ENCODE measurements at places on chromosomes 4 and X. TPM values are rescaled to one million over a fixed set of nuclear protein-coding genes. Genes with fewer than 3 reads are reported as not detected.

FRG2 gene
- not detected for total RNA-seq

PWWP3B gene
- total RNA-seq = 3.1 TPM

- DNase-seq = peak; percentile 24
Measured at GRCh38 chrX:115650449-115650848, 89.5 kb downstream of the PLS3 start.

- no peak for DNase-seq
Measured at GRCh38 chrX:45238489-45238888, 37.8 kb upstream of the DIPK2B start.

DNA sequence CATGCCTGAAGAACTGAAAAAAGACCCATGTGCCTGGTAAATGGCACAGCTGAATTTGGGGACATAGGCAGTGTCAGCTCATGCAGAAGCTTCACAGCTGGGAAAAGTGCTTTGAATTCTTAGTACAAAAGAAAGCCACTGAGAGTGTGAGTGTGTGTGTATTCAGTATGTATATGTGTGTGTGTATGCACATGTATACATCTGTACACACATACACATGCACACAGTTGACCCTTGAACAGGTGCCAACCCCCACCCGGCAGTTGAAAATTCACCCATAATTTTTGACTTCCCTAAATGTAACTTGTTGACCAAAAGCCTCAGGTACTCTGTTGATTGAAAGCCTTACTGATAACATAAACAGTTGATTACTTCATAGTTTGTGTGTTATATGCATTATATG, 49.5 kb upstream of the ENPP6 start:
- DNase-seq = no peak

GRCh38 chr4:13160920-13161319, 323.2 kb downstream of the RAB28 start:
- DNase-seq = peak; percentile 89

- DNase-seq = peak; percentile 33
Measured at GRCh38 chr4:13611283-13611842, 16.2 kb downstream of the BOD1L1 start.

DNA sequence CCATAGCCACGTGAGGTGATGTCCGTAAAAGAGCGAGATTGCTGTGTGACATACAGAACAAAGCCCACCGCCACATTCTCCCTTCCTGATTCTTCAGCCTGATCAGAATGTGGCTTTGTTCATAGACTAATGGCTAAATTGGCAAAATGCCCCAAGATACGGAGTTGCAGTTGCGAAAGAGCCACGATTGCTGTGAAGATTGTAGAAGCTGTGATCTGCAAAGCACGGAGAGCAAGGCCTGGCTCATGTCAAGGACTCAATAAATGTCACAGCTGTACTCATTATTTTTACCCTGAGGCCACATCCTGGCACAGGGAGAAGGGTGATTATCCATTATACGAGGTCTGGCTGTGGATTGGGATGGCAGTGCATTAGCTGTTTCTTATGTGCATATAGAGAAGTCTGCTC, 34.2 kb downstream of the ARSD start:
- DNase-seq = peak; percentile 20

GRCh38 chr4:2886622-2887021, 43.0 kb downstream of the ADD1 start:
- no peak for DNase-seq

DNA sequence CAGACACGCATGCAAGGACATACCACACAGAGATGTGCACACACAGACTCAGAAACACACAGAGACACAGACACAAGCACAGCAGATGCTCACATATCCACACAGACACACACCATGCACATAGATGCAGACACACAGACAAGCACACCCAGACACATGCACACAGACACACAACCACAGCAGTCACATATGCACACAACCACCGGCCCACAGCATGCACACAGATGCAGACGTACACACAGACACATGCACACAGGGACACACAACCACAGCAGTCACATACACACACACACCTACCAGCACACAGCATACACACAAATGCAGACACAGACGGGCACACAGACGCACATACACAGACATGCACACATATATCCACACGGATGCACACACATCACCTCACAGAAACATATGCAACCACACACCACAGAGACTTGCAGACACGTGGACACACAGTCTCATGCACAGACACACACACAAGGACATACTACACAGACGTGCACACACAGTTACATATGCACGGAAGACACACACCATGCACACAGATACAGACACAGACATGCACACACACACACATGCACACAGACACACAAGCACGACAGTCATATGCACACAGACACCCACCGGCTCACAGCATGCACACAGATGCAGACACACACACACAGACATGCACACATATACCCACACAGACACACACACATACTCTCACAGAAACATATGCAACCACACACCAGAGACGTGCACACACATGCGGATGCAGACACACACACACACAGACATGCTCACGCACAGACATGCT, 25.2 kb upstream of the SLC25A6 start:
- no peak for DNase-seq

- no peak for DNase-seq
Measured at GRCh38 chrX:136629084-136629750, 18.7 kb upstream of the CD40LG start.

GRCh38 chr4:2862528-2862927, 18.9 kb downstream of the ADD1 start:
- peak; percentile 39 for DNase-seq

TMEM271 gene
- total RNA-seq = 6.2 TPM

GRCh38 chr4:174425669-174426068, 96.6 kb downstream of the HPGD start:
- no peak for DNase-seq

ZNF630 gene
- 1.3 TPM for total RNA-seq

DNA sequence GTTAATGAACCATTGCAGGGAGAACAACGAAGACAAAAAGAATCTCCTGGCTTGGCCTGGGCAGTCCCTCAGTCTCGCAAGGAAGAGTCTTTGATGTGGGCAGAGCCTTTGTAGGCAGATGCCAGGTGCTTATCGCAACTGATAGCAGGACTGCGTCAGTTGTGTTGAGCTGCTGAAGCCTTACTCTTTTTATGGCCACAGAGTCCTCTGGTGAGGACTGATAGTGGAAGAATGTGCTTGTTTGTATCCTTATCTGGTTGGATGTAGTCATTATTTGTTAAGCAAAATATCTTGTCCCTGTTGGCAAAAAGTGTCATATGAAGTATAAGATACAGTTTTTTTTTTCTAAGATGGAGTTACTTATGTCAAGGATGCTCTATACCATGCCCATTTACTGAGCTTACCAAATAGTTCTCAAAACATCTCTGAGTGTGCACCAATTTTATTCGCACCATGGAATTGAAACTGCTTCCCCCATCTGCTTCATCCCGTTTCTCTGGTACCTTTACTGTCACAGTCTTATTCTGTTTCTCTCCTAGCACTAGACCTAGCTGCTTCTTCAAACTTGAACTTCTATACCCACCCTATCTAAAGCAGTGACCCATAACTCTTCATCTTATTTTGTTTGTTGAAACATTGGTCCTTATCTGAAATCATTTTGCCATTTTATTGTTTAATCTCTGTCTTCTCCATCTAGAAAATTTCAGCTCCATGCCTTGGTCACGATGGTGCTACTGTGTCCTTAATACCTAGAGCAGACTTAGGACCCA, 47.0 kb upstream of the SPRY1 start:
- DNase-seq = peak; percentile 65

DNA sequence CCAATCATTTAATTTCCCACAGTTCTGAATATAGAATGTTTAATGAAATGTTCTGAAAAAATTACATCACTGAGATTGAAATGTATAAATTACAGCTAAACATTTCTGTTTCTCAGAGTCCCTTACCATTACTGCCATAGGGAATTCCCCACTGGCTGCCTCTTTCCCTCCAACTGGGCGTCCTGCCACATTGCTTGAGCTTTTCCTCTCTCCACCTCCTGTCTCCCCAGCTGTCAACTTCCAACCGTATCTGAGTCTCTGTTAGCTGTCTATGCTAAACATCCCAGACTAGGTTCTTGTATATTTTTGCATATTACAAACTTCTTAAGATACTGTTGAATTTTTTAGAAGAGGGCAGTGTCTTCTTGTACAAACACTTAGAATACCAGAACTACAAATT, 407.3 kb upstream of the SLIT2 start:
- peak; percentile 24 for DNase-seq

VEGFC gene
- 24.2 TPM for total RNA-seq

SPANXC gene
- total RNA-seq = not detected

GRCh38 chr4:57102050-57102624, 8.0 kb downstream of the IGFBP7 start:
- DNase-seq = peak; percentile 89

GRCh38 chr4:163558539-163559044, 64.1 kb downstream of the TMA16 start:
- no peak for DNase-seq

CYBB gene
- total RNA-seq = not detected

ADAM29 gene
- not detected for total RNA-seq

CFAP47 gene
- total RNA-seq = not detected

DNA sequence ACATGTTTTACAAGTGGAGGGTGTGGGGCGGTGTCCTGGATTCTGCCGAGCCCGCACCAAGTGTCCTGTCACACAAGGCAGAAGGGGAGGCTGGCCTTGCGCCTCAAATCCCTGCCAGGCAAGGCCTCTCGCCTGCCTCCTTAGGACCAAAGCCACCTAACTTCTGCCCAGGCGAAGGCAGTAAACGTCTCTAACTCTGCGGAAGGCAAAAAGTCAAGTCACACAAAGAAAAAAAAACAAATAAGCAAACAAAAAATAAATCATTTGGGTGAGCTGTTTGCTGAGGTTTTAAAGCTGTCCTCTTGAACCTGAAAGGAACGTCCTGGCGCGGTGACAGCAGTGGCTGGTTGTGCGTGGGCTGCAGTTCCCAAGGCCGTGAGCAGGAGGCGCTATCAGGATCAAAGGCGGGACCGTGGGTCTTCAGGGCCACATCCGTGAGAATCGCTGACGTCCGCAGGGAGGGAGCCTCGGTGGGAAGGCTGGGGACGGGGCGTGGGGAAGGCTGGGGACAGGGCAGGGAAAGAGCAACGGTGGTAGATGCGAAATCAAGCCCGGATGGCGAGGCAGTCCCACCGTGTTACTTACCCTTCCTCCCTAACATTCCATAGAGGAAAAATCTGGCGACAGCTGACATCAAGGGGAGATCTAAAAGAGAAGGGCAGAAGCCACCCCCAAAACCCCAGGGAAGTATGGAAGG, 99.1 kb downstream of the TRAPPC11 start:
- no peak for DNase-seq

DNA sequence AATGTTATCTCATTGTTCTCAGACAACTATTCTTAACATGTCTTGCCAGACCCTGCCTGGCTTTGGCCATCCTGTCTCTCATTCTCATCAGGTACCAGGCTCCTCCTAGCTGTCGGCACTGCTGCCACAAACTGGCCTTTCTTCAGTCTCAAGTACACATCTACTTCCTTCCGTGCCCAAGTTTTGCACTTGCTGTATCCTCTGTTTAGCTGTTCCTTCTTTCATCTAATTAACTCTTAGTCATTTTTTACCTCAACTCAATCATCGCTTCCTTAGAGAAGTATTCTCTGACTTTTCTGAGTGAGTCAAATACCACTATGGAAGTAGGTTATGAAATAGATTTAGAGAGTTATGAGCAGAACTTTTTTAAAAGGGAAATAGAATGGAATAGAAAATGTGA, 19.7 kb downstream of the CXCL3 start:
- no peak for DNase-seq

RELL1 gene
- 23.1 TPM for total RNA-seq

GRCh38 chr4:71052034-71052433, 58.6 kb downstream of the DCK start:
- no peak for DNase-seq

- DNase-seq = no peak
Measured at GRCh38 chr4:138114434-138114833, 127.7 kb downstream of the SLC7A11 start.

- DNase-seq = peak; percentile 86
Measured at GRCh38 chr4:89800527-89801103, 36.3 kb downstream of the SNCA start.

DNA sequence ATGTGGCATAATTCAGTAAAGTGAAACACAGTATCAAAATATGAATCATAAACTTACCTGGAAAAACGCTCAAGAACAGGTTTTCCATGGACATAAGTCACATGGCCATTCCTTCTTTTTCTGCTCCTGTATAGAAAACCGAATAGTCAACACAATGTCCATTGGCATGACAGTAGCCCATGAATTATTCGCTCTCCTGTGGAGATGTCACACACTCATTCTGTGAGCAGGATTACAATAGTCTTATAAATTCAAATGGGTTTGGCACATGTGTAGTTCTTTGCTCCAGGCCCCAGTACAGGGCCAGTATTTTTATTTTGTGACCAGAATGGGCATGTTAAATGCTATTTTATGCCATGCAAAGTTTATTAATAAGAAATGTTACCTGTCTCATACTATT, 15.1 kb upstream of the CXCL13 start:
- no peak for DNase-seq

DMD gene
- 22.2 TPM for total RNA-seq

LIMCH1 gene
- 3.2 TPM for total RNA-seq

GRCh38 chrX:97763391-97763790, 879.7 kb downstream of the RPA4 start:
- no peak for DNase-seq

AADAT gene
- total RNA-seq = 10.3 TPM

DNA sequence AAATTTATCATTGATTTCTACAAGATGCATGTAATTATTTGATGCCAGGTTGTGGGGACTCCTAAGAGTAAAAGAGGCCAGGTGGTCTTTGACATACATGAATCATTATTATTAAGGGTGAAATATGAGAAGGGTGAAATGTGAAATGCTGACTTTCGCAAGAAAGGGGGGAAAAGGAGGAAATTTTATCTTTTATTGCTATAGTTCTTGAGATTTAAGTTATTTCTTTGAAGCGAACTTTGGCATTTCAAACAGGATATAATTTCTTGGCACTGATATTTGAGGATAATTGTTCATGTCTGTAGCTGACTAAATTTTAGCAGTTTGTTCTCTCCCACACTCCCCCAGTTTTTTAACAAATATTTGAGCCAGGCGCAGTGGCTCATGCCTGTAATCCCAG, 80.1 kb downstream of the TMEM131L start:
- no peak for DNase-seq

COX7B gene
- 250 TPM for total RNA-seq

DNA sequence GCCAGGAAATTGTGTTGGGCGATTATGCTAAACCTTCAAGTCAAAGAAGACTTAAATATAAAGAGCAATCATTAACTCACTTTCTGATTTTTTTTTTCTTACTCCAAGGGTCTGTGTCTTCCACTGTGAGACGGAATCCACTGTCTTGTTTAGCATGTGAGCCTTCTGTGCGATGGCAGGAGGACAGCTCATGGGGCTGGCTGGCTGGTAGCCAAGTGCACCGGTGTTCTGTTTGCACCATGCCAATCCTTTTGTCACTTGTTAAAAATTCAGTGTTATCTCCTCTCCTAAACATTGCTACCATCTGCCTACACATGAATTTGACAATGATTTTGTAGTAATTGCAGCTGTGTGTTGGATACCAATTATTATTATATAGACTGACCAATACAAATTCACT, 1056.3 kb upstream of the IGFBP7 start:
- DNase-seq = no peak

GRCh38 chr4:123507376-123507775, 110.8 kb downstream of the SPRY1 start:
- DNase-seq = no peak

GRCh38 chr4:159278399-159278798, 175.5 kb downstream of the RAPGEF2 start:
- no peak for DNase-seq
